ENCODE measurements at places on chromosomes 16 and 17.

GRCh38 chr16:65845466-65846209 is 520.9 kb upstream of the CDH5 start:
- DNase-seq: no peak

- DNase-seq: no peak
These were observed 270.4 kb upstream of the ELAC2 start for GRCh38 chr17:13288248-13288647.

GRCh38 chr16:62280506-62280905 is 244.3 kb upstream of the CDH8 start:
- DNase-seq: no peak

DNA sequence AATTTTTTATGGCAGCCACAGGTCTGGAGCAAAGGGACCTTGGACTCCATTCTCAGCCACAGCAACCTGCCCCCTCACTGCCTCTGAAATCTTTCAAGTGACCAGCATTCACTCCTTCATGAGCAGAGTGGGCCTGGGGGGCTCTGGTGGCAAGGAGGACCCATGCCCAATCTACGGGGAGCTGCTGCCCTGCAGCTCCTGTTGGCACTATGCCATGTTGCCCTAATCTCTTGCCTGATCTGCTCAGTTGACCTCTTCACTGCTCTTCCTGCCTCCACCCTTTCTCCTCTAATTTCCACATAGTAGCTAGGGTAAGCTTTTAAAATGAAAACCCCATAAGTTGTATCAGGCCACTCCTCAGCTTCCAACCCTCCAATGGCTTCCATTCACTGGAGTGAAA is 2.9 kb upstream of the PRKCB start:
- no peak for DNase-seq

DNA sequence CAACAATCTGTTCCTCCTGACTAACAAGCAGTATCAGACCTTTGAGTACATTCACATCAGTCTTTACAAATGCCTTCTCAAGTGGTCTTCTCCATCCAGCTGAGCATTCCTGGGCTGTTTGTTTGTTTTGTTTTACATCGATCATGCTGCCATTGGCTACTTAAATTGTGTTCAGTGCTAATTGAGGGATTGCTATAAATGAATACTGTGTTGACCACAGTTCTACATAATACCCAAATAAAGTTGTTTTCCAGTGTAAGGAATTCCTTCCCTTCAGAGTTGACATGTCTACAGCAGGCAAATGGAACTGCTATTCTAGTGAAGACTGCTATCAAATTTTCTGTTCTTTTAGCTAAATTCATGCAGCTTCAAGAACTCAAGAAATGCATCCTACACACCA is 3.2 kb downstream of the CDH8 start:
- DNase-seq: no peak

DNA sequence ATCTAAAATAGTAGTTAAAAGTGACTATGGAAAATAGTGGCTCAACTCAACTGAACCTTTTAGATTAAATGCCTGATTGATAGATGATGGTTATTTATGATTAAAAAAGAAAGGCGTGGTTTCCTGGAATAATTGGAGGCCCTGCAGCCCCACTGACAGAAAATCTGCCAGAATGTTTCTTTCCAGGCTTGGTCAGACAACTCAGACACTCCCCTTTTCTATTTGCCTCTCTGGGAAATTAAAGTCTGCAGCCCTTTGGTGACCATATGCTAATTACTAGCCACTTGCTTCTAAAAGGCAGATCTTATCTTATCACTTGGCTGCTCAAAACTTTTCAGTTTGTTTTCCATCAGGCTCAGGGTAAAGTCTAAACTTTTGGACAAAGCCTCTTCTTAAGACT is 506.0 kb downstream of the TMEM114 start:
- DNase-seq: no peak

- DNase-seq: no peak
These were observed 3.9 kb downstream of the TIMM22 start for GRCh38 chr17:1000597-1001461.

- DNase-seq: no peak
These were observed 504.6 kb downstream of the HS3ST4 start for GRCh38 chr16:26196310-26196709.

- no peak for DNase-seq
These were observed 291.2 kb upstream of the SALL1 start for GRCh38 chr16:51442141-51442870.

DNA sequence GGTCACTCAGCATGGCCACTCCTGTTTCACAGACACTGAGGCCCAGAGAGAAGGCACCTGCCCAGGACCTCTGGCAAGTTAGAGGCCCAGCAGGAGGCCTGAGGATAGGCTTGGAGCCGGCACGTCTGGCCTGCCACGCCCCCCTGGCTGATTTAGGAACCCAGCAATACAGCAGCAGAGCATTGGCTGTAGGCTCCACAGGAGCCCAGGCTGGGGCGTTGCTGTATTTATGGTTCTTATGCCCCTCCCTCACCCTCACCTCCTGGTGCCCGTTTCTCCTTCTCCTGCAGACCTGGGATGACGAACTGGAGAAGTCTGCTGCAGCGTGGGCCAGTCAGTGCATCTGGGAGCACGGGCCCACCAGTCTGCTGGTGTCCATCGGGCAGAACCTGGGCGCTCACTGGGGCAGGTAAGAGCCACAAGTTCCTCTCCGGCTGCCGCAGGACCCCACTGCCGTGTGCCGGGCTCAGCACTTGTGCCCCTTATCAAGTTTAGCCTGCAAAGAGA is 25.8 kb downstream of the CRISPLD2 start:
- no peak for DNase-seq

DNA sequence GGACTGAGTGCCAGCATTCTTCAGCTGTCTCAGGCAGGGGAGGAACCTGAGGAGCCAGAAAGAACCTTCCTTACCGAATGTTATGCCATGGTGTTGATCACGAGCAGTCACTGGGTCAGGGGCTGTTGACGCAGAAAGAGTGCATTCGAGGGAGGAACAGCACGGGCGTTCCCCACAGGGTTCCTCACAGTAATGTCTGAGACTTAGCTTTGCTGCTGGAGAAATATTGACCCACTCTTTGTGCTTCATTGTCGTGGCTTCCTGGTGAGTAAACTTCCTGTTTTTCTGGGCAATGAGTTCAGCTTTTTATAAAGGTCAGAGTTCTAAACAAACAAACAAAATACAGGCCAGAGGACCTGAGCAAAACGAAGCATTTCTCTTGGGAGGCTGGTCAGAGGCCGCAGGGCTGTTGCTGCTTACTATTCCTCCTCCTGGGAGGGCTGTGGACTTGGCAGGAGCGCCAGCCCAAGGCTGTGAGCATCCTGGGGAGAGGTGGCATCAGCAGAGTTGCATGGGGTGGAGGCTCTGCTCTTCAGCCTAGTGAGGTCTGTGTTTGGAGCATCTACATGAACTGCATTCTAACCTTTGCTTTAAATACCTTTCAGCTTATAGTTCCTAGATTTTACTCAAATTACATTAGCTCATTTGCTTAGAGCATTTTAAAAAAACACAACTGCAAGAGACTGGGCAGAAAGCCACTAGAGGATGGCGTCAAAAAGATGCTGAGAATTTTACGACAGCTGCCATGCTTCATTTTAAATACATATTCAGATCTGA is 143.1 kb upstream of the CACNG5 start:
- DNase-seq: no peak

DNA sequence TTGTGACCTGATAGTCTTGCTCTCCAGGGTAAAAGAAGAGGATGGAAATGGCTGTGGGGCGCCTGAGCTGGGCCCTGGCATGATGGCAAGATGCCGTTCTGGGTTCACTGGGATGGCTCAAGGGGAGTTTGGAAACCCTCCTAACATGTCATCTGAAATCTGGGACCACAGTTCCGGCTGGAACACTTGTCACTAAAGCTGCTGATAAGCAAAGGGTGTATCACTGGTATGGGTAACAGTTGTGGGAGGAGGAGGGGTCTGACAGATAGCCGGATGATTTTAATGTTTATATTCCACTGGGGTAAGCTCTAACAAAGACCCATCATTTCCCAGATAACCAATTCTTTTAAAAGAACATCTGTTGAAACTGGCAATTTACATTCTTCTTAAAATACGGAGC is 390.2 kb downstream of the WWOX start:
- no peak for DNase-seq

DNA sequence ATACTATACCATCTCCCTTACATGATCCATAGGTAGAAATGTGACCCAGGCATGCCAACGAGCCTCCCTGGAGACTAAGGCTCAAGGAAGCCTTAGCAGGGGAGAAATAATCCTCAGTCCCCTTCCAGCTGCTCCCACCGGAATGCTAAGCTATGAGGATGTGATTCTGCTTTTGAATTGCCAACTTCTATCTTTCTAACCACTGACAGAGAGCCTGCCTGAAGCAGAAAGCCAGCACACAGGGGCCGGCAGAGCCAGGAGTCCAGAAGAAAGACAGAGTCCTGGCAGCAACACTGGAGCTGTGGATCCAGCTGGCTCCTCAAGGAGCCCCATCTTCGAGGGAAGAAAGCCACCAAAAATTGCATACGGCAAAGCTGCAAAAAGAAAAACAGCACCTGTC is 579.6 kb upstream of the CDH5 start:
- DNase-seq: no peak

DNA sequence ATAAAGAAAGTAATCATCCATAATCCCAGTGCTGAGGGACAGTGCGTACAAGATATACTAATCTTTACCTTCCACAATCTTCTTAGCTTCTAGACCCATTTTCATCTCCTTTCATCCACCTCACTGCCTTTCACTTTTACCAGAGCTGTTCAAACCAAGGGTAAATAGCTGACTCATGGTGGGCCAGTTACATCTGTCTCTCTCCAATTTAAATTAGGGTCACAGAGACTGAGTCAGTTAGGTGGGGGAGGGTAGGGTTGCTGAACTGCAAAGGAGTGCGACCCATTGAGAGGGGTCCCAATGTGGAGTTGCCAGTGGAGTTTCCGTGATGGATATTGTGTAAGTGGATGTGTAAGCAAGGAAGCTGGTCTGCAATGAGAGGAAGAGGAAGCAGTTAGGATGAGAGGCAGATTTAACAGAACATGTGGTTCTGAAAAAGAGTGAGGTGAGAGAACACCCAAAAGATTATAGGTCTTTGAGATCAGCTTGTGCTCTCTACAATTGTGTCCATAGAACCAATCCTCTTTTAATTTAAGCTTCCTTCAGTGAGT is 83.5 kb downstream of the GP2 start:
- no peak for DNase-seq

- DNase-seq: no peak
These were observed 5.7 kb downstream of the CTRB1 start for GRCh38 chr16:75224306-75225082.

DNA sequence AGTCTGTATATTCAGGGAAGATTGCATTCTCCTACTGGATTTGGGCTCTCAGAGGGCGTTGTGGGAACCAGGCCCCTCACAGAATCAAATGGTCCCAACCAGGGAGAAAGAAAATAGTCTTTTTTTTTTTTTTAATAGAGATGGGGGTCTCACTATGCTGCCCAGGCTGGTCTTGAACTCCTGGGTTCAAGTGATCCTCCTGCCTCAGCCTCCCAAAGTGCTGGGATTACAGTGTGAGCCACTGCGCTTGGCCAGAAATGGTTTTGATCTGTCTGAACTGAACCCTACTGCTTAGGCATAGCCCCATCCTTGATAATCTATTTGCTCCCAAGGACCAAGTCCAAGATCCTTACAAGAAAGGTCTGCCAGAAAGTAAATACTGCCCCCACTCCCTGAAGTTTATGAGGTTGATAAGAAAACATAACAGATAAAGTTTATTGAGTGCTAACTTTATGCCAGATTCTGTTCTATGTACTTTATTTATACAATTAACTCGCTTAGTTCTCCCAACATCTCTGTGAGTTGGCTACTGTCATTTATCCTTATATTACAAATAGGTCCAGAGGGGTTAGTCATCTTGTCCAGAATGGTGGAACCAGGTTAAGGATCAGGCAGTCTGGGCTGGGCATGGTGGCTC is 13.5 kb downstream of the G6PC1 start:
- DNase-seq: no peak

- DNase-seq: no peak
These were observed 9.5 kb downstream of the ABCA9 start for GRCh38 chr17:69050999-69051775.

- no peak for DNase-seq
These were observed 3.6 kb downstream of the CD19 start for GRCh38 chr16:28935346-28935745.

DNA sequence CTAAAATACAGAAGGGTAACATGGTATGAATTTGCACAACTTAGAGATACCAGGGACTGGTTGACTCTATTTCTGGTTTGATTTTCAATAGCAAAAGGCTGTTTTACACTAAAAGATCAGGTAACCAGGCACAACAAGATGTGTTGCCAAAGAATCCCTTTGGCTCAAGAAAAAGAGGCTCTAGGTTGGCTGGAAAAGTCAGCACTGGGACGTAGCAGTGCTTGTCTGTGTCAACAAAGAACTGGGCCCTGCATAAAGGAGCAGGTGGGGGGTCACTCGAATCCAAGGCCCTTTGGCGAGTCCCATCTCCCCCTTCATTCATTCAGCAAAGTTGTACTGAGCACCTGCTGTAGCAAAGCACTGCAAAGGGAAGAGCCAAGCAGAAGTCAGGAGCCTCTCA is 18.4 kb downstream of the SDR42E1 start:
- DNase-seq: no peak

- no peak for DNase-seq
These were observed 21.8 kb upstream of the GNG13 start for GRCh38 chr16:822174-822908.

DNA sequence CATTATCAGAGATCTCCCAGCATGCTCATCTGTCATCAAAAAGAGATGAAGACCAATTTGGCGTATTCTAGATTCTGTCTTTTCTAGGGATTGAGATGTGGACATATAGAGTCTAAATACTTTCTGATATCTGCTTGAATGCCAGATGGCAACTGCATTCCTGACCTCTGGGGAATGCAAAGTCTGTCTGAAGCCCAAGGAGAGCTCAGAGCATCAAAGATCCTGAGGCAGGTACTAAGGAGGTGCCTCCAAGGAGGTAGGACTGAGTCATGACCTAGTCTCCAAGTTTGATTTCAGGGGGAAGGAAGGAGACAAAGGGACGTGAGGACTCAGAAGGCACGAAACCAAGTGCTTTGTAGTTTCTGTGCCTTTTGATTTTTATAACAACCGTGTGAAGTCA is 448.4 kb downstream of the HS3ST3B1 start:
- DNase-seq: no peak

DNA sequence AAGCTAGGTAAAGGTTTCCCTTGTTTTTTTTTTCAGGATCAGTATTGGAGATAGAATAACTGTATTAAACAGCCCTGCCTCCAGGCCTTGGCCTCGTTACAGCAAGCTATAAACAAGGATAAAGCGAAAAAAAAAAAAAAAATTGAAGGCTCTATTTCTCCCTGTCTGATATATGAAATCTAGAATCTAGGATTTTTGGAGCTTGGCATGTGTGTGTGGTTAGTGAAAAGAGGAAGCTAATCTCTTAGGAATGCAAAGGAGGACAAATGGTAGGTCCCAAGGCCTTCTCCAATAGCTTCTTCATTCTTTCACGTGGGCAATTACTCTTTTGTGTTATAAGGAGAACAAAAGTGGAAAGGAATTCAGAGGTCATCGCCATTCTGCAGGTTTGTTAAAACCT is 470.3 kb downstream of the TMEM114 start:
- DNase-seq: peak; percentile 21

- no peak for DNase-seq
These were observed 10.3 kb upstream of the NAGPA start for GRCh38 chr16:5044011-5044540.

- no peak for DNase-seq
These were observed 120.4 kb downstream of the PARN start for GRCh38 chr16:14509675-14510132.
